Esophagus squamous epithelium (tissue), 5 donors: ENCODE measurements at places on chromosomes 13 and 19.

DNA sequence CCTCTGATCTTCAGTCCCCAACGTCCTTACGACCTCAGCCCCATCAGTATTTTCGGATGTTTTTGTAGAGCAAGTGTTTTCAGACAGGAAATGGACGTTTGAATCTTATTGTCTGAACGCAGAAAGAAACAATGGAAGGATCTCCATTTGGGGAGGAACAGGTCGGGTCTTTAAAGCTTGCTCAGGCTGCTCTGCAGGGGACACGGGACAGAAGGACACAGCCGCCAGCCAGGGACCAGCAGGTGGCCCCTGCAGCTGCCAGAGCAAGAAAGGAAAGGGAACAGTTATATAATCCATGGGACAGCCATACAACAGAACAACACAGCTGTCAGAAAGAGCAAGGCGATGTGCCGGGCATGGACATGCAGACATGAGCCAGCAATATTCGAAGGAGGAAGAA, 18.5 kb upstream of the IGLON5 start:
- no peak for DNase-seq

DNA sequence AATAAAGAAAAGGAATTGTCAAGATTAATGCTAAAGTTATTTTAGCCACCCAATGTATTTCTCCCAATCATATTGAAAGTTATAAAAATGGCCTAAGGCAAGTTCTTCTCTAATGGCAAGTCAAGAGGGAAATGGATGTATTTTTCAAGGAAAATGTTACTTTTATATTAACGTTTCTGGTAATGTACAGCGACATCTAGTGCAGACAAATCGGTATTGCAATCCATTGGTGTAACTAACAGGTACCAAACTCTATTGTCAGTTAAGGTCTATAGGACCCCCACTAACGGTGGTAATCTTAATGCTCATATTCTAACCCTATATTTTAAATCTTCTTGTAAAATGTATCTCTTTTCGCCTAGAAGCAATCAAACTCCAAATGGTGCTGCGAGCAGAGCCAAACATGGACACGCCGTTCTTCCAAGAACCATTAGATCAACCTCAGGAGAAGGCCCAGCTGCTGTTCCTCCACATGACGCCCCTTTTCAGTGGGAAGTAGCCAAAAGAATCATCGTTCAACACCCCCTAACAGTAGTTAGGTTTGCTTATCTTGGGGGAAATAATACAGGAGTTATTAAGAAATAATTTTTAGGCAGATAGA, 98.5 kb upstream of the PABPC3 start:
- DNase-seq: no peak

GRCh38 chr19:408902-409515, at the start of gene C2CD4C:
C2CD4C (minus strand) TSS chr19:409147; CDS start chr19:408361, 786 bp downstream.
- DNase-seq: no peak

GRCh38 chr13:95256091-95256490, 45.2 kb downstream of the ABCC4 start:
- no peak for DNase-seq

GRCh38 chr13:74136084-74136658, 2.0 kb upstream of the KLF12 start:
- no peak for DNase-seq

- DNase-seq: no peak
These were observed 645.9 kb downstream of the GPC5 start for GRCh38 chr13:92044351-92044750.

GRCh38 chr13:45783346-45784043, 68.1 kb downstream of the SIAH3 start:
- DNase-seq: no peak

DNA sequence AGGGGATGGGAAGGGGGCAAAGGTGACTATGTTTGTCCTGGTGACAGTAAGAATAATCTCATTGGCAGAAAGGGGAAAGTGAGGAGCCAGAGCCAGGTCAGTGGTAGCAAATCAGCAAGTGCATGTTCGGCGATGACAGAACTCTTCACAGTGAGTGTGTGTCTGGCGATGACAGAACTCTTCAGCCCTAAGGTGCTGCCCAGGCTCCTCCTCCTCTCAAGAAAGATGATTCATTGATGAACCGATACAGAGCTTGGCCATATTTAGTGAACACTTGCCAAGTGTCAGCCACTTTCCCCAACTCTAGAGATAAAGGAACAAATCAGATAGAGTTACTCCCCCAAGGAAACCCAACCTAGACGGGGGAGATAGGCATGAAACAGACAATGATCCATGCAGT, 199.3 kb upstream of the UBL3 start:
- no peak for DNase-seq

DNA sequence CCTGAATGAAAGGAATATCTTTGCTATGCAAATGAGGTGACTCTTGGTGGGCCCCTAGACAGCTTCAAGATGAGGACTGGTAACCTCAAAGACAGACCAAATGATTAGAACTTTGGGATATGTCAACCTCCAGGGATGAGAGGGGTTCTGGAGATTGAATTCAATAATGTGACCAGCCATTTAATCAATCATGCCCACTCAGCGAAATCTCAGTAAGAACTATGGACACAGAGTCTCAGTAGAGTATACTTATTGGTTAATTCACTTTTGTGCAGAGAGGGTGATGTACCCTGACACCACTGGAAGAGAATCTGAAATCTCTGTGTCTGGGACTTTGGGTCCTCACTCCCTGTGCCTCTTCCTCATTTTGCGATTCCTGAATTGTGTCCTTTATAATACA, 662.8 kb downstream of the OLFM4 start:
- DNase-seq: no peak

DNA sequence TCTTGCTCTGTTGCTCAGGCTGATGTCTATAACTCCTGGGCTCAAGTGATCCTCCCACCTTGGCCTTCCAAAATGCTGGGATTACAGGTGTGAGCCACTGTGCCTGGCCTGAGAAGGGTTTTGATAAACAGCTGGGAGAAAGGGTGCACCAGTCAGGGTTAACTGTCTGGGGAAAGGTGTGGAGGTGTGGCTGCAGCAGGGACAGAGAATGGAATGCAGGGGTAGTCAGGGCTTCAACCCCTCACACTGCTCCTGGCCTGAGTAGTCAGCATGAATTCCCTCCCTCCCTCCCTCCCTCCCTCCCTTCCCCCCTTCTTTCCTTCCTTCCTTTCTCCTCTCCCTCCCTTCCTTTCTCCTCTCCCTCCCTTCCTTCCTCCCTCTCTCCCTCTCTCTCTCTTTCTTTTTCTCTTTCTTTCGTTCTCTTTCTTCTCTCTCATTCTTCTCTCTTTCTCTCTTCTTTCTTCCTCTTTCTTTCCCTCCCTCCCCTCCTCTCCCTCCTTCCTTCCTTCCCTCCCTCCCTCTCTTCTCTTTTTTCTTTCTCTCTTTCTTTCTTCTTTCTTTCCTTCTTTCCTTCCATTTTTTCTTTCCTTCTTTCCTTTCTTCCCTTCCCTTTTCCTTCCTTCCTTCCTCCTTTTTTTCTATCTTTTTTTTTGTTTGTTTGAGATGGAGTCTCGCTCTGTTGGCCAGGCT, 16.0 kb downstream of the MYO1F start:
- DNase-seq: no peak
